ENCODE measurements at places on chromosomes 2 and 18.

GRCh38 chr2:182247831-182248230 lies 179.0 kb downstream of the PDE1A start:
- DNase-seq = no peak

DNA sequence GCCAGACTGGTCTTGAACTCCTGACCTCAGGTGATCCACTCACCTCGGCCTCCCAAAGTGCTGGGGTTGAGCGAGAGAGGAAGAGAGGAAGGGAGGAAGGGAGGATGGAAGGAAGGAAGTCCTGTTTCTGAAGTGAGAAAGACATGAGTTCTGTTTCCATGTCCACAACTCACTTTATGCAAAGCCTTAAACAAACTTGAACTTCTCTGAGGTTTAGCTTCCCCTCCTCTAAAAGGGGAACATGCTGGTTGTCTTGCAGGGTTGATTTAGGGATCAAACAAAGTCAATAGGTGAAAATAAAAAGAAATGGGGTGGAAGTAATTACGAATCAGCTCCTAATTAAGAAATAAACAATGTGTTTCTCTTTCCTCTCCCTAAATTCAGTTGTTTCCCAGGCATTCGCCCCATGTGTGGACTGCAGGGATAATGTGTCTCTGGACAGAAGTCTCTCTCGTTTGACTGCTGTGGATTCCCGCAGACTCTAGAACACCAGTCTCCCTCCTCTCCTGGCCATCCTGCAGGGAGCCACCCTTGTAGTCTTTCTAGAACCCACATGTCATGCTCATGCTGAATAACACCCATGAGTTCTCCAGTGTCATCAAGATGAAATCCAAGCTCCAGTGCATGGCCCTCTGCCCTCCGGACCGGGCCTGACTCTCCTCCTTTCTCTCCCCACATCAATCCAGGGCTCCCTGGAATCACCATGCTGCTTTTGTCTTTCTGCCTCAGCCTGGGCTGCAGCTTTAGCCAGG lies 229.3 kb upstream of the TRIB2 start:
- no peak for DNase-seq

- peak; percentile 83 for DNase-seq
Measured at GRCh38 chr2:241559323-241560161, 997 bp downstream of the BOK start.

DNA sequence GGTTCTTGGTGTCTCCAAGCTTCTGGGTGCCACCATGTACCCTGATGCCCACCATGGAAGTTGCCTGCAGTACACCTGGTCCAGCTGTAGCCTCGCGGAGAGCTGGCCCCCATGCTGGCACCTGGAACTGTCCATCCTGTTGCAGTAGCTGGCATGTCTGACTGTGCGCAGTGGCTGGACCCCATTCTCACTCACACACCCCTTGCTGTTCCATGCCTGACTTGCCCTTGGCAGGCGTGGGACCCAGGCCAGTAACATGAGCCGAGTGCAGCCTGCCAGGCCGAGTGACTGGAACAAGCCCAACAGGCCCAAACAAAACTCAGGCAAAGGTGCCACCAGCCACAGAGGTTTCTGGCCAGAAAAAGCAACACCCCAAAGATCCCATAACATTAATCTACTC lies 73.8 kb downstream of the NEURL3 start:
- no peak for DNase-seq

GRCh38 chr2:190062053-190062452 lies 476 bp downstream of the MSTN start:
- no peak for DNase-seq

DNA sequence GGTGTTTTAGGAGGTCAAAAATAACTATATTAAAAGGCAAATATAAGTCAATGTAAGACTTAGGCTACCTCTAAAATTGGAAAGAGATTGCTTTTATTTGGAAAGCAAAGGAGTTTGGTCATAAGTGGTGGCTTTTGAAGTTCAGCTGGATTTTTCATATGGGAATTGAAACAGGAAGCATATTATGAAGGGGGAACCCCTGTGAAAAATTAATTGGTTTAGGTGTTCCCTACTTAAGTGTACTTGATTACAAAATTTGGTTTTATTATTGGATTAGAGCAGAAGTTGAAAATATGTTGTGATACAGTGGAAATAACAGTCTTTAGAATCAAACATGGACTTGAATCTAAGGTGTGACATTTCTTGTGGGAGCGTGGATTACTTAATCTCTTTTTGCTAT lies 121.4 kb upstream of the TTC27 start:
- no peak for DNase-seq

- no peak for DNase-seq
Measured at GRCh38 chr2:16745466-16745865, 79.8 kb upstream of the CYRIA start.

DNA sequence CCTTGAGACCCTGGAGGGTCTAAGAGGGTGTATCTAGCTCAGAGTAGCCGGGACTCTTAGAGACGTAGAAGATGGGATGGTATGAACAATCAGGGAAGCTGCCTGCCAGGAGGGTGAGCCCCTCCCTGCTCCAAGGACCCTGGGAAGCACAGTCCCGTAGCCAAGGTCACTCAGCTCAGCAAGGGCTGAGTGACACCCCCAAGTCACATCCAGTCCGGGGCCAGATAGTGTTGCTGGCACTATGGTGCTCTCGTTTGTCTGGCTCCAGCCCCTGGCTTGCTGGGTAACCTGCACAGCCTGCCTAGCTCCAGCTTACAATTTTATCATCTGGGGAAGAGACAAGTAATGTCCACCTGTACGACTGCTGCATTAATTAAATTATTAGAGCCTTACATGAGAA lies 22.3 kb downstream of the REEP1 start:
- DNase-seq = no peak

DNA sequence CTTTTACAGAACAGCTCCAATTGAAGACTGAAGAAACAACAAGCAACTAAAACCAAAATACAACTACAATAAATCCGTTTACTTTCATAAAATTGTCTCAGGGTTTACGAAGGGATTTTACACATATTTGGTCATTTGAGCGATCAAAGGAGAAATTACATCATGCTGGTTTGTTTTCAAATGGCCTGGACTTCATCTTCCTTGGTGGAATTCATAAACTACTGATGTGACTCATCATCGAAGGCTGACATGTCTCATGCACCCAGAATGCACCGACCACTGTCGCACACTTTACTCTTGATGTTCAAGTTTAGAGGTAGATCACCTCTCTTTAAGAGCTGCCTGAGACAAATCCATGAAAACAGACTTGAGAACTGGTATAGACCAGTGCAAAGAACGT lies 25.6 kb upstream of the PMAIP1 start:
- no peak for DNase-seq

GRCh38 chr2:189913821-189914220 lies 129.6 kb downstream of the PMS1 start:
- DNase-seq = no peak

DNA sequence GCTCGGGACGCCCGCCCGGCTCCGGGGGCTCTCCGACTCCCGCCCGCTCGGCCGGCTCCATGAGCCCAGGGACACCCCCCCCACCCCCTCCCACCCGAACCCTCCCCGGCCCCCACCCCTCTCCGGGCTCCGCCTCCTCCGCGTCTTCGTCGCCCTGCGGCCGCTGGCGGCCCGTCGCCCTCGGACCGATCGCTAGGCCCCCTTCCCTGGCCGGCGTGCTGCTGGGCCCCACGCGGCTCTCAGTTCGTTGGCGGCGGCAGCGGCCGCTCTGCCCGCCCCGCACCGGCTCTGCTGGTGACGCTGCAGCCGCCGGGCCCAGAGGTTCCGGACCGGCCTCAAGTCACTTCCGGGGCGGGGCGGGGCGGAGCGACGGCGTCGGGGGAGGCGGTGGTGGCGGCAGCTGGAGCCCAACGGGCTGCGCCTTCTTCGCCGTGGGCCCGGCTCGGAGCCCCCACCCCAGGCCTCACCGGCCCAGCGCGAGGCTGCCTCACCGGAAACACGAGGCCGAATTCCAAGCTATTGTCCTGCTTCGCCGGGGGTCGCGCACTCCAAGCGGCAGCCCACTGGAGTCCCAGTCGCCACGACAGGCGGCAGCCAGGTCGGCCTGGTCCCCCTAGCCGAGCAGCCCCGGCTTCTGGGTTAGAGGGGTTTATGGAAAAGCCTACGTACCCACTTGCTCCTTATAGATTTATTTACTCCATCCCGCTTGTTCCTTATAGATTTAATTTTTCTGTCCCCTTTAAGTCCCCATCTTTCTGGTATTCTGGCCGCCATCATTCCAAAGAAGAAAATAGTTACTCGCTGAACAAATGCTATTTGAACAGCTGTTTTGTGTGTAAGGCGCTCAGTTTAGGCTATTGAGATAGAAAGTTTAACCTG lies at the start of gene PSME4:
TSS of gene PSME4 (minus strand) at position 270 of the 879 bp plus-strand sequence. CDS start at position 61, 209 bp downstream.
- peak; percentile 91 for DNase-seq

DNA sequence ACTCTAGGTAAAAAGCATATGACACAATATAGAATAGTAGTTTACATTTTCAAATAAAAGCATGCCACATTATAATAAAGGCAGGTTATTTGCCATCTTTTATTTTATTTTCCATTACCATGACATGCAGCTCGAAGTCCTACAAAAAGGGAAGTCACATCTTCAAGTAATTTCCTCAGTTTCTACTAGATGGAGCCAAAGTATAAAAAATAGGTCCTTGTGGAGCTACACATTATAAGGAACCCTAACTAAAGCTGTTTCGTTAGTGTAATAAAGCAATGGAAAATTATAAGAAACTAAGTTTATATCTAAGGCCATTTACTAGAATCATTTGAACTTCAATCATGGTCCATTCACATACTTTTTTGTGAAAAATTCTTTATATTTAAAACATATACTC lies 674.5 kb downstream of the KCNJ3 start:
- no peak for DNase-seq

- DNase-seq = no peak
Measured at GRCh38 chr2:20976527-20976926, 67.3 kb downstream of the APOB start.

DNA sequence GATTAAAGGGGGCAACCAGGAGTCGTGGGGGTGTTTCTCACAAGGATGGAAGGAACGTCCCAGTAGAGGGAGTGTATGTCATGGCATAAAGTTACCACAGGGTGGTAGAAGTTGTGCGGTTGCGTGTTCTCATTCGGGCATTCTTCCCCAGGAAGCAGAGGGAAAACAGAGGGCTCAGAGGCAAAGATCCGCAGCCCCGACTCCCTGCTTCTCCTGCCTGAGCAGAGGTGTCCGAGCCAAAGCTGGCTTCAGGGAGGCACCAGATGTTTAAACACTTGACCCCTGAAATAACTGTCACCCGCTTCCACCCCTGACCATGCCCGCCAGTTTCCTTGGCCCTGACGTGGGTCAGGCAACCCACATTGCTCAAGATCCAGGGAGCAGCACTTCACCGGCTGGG lies 83.7 kb downstream of the EN1 start:
- DNase-seq = no peak

DNA sequence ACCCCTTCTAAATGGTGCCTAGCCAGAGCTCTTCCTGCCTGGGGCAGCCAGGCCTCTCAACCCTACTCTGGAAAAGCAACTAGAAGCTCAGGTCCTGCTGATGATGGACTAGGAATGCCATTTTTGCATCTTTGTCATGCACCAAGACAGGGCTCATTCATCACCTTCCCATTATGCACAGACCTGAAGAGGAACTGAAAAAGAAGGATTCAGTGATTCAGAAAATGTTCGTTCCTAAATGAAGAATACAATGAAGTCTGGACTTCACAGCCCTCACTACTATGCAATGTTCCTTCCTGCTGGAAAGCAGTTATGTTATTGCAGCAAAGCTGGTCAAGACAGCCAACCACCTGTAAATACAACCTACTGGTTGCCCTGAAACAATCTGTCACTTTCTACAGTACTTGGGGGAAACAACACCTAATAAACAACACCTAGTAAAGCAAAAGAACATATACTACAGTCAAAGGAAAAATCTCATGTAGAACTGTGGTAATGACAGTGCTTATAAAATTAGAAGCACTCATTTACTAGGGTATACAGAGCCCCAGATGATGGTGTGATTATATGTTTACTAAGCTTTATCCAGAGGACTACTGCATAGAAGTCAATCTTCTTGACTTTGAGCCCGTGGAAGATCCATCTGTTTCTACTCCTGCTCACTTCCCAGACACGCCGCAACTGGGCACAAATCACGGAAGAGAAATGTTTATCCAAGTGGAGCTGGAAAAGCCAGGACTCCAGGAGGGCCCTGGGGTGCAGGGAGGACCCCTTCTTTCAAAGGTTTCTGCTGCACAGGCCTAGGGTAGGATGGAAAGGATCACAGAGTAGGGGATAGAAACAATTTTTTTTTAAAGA lies 103.1 kb upstream of the THOC1 start:
- no peak for DNase-seq

- DNase-seq = no peak
Measured at GRCh38 chr2:62293490-62294271, 97.8 kb downstream of the B3GNT2 start.

DNA sequence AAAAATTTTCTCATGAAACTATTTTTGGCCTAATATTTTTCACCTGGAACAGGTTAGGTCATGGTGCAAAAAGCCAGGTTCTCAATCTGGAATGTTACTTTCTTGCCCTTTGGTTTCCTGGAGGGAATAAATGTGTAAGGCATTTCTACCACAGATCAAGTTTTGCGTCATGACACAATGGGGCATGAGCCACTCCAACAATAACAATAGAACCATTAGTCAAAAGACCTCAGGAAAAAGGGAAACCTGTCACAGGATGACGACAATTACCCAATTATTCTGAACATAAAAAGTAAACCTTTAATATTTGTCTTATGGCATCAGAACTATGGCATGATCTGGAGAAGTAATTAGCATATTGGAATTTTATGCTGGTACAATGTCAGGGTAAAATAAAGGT lies 88.2 kb upstream of the HNRNPA3 start:
- no peak for DNase-seq

DNA sequence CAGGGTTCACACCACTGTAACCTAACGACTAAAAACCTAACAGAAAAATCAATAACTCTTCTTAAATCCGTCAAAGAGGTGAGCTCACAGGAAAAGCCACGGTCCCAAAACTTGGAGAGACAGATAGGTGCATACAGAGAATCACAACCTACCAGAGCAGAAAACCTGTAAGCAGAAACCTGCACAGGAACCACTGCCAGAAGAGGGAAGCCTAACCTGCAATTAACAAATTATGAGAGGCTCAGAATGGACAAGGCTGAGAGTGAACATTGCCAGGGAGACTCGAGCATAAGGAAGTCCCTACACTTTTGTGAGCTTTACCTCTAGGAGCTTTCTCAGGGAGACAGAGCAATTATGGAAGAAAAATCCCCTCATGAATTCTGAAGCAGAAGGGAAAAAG lies 156.2 kb upstream of the NETO1 start:
- DNase-seq = no peak

- DNase-seq = no peak
Measured at GRCh38 chr2:150327564-150328489, 159.6 kb downstream of the RND3 start.

GRCh38 chr2:180411661-180412060 lies 404.6 kb upstream of the CWC22 start:
- DNase-seq = no peak

- no peak for DNase-seq
Measured at GRCh38 chr18:22322243-22322691, 95.4 kb downstream of the CTAGE1 start.
